Suprapubic skin (tissue), 4 donors: ENCODE measurements at places on chromosomes 2 and 18. TPM values are rescaled to one million over a fixed set of nuclear protein-coding genes. Genes with fewer than 3 reads are reported as not detected.

- no peak for DNase-seq
Measured at GRCh38 chr2:106584304-106584954, 97.3 kb downstream of the CD8B2 start.

The ABCB11 gene
- total RNA-seq, result 0.21 TPM

DNA sequence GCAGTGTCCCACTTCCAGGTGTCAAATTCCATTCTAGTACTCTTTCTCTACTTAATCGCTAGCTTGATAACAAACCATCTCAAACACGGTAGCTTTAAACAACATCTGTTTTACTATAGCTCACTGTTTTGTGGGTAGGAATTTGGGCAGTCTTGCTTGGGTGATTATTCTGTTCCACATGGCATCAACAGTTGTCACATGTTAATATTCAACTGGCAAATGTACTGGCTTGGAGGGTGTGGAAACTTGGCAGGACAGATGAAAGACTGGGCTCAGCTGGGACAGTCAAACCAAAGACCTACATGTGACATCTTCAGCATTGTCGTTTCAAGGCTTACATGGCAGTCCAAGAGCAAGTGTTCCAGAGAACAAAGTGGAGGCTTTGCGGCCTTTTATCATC, 241.8 kb downstream of the PTH2R start:
- no peak for DNase-seq

The RTP5 gene
- total RNA-seq, result not detected

The FBXO15 gene
- 0.80 TPM for total RNA-seq

DNA sequence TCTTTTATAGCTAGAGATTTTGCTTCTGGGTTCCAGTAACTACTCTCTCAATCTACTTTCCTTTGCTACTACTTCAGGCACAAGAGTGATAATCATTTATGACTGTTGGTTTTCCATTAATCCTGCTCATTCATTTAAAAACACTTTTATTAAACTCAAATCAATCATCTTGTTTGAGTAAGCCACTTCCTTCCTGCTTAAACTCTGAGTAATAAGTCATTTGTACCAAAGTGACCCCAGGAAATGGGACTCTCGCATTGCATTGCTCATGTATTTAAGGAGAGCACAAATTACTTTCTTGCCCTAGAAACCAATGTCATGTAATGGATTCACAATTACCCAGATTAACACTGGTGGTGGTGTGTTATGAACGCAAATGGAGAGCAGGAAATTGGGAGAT, 270.7 kb upstream of the HNMT start:
- DNase-seq, result no peak

DNA sequence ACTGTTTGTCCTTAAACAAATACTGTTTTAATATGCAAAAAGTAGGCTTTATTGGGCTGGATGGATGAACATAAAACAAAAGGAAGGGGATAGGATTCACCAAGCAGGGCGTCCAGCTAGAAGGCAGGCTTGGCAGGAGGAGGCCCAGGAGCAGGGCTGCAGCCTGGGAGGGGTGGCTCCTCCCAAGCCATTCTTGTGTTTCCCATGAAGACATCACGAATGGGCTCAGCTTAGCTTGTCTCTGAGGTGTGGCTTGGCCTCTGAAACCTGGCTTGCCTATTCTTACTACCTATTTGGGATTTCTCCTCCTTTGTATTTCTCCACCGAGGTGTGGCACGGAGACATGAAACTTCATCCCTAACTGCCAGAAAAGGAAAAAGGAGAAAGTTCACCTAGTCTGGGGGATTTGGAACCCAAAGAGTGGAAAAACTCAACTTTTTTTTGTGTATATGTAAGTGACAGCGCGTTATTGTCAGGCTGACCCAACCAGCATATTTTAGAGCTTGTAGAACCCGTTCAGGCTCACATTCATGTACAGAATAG, 481.9 kb upstream of the SPRED2 start:
- no peak for DNase-seq

DNA sequence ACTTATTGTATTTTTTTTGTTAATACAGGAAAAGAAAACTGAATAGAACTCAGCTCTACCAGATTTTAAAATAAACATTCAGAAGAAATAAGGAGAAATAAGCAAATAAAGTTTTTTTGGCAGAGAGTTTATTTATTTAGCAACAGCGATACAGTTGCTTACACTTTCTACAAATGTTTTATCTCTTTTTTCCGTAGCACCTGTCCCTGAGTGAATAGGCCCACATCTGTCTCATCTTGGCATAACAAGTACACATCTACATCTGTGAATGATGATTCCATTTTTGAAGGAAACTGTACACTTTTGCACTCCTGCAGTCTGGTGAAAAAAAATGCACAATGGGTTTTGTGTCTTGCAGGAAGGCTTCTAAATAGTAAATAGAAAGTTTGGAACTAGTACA, 783.6 kb upstream of the ZEB2 start:
- DNase-seq, result no peak

DNA sequence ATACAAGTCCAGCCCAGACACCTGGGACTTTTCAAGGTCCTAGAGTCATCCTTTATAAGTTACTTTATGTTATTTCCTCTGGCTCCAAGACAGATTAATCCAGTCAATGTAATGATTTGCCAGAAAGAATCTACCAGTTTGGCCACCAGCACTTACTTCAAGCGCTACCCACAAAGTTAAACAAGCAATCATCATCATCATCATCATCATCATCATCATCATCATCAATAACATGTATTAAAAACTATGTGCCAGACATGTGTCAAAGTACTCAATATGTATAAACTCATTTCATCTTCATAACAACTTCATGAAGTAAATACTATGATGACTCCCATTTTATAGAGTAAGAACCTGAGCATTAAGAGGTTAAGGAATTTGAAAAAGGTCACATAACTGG, 64.3 kb downstream of the LRP2 start:
- DNase-seq, result no peak

The LCT gene
- total RNA-seq, result not detected

GRCh38 chr2:118539290-118539689, 308.2 kb downstream of the EN1 start:
- DNase-seq, result no peak

DNA sequence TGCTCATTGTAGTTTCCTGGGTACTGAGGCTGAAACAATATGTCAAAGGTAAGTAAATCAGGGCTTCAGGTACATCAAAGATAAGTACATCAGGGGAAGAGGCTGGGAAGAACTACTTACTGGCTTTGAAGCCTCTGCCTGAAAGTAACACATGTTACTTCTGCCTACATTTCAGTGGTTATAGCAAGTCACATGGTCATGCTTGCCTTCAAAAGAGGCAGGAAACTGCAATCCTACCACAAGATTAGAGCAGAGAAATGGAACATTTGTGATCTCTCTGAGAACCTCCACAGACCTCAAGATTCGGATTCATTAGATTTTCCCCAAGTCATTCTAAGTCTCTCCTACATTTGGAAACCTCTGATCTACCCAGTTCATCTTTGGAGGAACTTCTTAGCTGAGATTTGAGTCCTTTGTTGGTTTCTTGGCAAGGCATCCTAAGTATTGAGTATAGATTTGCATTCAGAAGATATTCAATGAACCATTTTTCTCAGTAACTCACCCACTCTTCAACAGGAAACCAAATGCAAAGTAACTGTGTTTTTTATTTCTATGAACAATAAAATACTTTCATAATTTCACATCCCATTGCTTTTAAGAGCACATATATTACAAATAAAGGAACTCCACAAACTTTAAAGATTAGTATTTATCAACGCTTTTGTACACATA, 48.5 kb upstream of the CCDC195 start:
- no peak for DNase-seq

GRCh38 chr18:61992923-61993322, 100.1 kb upstream of the RNF152 start:
- DNase-seq, result no peak

The SKOR2 gene
- not detected for total RNA-seq

DNA sequence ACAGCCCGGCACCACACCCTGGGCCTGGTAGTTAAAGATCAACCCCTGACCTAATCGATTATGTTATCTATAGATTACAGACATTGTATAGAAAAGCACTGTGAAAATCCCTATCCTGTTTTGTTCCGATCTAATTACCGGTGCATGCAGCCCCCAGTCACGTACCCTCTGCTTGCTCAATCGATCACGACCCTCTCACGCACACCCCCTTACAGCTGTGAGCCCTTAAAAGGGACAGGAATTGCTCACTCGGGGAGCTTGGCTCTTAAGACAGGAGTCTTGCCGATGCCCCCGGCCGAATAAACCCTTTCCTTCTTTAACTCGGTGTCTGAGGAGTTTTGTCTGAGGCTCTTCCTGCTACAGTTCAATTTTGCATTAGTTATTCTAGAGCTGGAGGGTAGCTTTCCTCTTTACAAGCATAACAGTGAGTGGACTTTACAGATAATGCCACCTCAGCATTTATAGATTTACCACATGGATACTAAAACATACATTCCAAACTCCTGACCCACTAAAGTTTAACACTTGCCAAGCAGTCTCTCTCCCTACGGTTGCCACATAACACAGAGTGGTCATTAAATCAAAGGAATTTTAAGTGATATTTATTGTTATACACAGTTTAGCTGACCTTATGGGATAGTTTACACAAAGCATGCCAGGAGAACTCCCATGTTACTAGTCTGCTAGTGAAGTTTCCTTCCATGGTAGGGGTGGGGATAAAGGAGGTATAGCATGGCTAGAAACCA, 101.0 kb downstream of the EVA1A start:
- DNase-seq, result no peak

The KIF5C gene
- 3.2 TPM for total RNA-seq

- no peak for DNase-seq
Measured at GRCh38 chr2:180655393-180655792, 325.0 kb upstream of the UBE2E3 start.
